ENCODE measurements at places on chromosomes 1 and 21. TPM values are rescaled to one million over a fixed set of nuclear protein-coding genes. Genes with fewer than 3 reads are reported as not detected.

GRCh38 chr1:243499711-243500110 lies 243.9 kb downstream of the SDCCAG8 start:
- no peak overlapping the region for H3K27ac ChIP-seq
- H3K36me3 ChIP-seq: peaks cover 20% of the 10 kb centered on the region
- no peak for DNase-seq

DNA sequence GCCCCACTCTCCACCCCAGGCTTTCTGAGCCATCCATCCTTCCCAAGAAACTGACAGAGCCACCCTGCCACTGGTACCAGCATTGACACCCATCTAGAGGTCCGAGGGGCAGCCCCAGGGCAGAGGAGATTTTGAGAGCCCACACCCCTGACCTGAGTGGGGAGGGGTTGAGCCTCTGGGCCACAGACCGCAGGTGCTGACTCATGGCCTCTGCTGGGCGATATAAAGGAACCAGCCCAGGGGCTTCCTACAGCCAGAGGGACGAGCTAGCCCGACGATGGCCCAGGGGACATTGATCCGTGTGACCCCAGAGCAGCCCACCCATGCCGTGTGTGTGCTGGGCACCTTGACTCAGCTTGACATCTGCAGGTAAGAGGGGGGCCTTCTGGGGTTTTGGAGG lies at the start of gene PADI4:
TSS of gene PADI4 (plus strand) at position 252 of the 400 bp plus-strand sequence. CDS start at position 278, 26 bp downstream.
- H3K27me3 ChIP-seq: peaks cover 2% of the 10 kb centered on the region
- DNase-seq: no peak
- no peak within 1 kb of the TSS for H3K4me3 ChIP-seq
- no peak within 1 kb of the TSS for H3K27ac ChIP-seq

DNA sequence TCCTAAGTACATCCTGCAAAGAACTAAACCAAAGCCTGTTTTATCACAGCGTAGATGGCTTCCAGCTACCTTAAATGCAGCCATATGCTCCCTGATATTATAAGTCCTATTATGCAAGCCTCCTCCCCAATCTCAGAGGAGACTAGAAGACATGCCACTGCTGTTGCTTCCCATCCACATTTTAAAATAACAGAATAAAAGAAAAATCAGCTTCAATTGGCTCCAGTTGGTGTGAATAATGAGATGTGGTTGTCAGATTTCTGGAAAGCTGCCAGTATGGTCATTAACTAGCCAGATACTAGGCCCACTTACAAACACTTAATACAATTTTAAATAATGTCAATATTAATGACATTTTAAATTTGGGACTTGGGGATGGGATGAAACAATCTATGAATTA lies 25.7 kb downstream of the WARS2 start:
- H3K4me1 ChIP-seq: no peaks in the 10 kb centered on the region
- no peaks in the 10 kb centered on the region for H3K36me3 ChIP-seq
- no peaks in the 10 kb centered on the region for H3K27me3 ChIP-seq
- no peak for DNase-seq
- H3K4me3 ChIP-seq: no peak overlapping the region

Gene FCRL1
- 0.52 TPM for polyA plus RNA-seq

DNA sequence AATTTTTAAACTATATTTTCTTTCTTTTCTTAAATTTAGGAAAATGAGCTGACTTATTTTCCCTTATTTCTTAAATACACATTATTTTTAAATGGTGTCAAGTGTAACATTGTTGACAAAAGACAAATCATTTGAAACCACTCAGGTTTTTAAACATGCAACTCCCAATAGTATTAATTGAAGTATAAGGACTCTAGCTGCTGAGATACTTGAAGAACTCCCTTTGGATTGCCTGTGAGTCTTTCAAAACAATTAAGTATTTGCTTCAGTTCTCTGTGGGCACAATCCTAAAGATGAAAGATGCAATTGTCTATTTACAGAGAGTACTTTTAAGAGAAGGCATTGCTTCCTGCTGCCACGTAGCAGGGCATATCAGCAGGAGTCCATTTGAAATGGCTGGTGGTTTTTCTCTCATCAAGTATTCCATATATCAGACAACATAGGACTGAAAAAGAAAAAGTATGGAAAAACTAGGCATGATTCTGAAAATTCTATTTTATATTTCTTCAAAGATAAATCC lies 373.4 kb downstream of the NEGR1 start:
- H3K27ac ChIP-seq: no peak overlapping the region
- H3K27me3 ChIP-seq: no peaks in the 10 kb centered on the region
- no peak for DNase-seq
- no peak overlapping the region for H3K4me3 ChIP-seq
- H3K4me1 ChIP-seq: no peaks in the 10 kb centered on the region

DNA sequence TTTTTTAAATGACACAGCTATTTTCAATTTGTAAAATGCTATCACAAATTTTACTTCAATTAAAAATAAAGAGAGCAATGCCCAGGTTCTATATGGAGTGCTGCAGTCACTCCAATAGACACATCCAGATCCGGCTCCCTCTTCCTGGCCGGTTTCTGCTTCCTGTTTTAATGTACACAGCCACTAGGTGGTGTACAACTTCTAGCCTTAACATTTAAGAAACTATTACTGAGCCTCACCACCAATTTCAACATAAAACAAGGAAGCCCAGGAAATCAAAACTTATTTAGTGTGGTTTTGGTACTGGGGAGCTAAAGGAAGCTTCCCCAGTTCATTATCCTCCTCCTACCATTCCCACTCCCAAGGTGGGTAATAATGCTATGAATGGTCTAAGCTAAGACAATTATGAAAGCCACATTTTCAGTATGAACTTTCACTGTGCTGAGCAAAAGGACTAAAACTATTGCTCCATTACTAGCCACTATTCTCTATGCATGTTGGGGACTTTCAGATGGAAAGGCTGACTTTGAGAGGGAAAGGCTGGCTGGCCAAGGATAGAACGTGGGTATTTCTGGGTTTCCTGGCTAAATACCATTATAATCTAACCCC lies 25.5 kb upstream of the MTMR11 start:
- H3K4me1 ChIP-seq: no peaks in the 10 kb centered on the region
- no peak overlapping the region for H3K27ac ChIP-seq

DNA sequence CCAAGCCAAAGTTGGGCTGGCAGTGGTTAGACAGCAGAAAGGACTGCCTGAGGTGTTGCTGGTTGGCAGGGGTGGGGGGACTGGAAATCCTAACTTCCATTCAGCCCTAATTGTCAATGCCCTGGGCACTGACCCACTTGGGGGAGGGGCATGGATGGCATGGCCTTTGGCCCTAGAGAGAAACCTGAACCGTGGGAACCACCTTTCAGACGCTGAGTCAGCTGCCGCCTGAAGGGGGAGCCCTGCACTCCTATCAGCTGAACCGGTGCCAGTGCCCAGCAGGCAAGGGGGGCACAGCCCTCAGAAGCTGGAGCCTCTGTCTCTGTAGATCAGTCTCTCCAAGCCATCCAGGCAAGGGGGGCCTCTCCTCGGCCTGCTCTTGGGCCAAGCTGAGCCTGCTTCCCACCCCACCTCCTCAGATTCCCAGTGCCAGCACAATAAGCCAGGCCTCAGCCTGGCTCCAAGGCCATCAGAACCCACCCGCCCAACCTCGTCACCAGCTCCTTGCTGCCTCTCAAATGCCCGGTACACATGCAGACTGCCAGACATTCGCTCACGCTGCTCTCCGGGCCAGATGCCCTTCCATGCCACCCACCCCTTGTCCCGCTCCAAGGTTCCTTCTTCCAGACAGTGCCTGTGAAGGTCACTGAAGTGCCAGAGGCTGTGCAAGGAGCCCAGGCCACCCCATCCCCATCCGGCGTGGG lies 11.6 kb downstream of the TINAGL1 start:
- H3K27ac ChIP-seq: peak overlapping the region; percentile 65
- peaks cover 3% of the 10 kb centered on the region for H3K27me3 ChIP-seq
- peaks cover 30% of the 10 kb centered on the region for H3K36me3 ChIP-seq

GRCh38 chr21:45225041-45225740 lies 62.5 kb downstream of the POFUT2 start:
- H3K4me1 ChIP-seq: no peaks in the 10 kb centered on the region
- no peak overlapping the region for H3K27ac ChIP-seq
- peaks cover 2% of the 10 kb centered on the region for H3K36me3 ChIP-seq
- no peak for DNase-seq

DNA sequence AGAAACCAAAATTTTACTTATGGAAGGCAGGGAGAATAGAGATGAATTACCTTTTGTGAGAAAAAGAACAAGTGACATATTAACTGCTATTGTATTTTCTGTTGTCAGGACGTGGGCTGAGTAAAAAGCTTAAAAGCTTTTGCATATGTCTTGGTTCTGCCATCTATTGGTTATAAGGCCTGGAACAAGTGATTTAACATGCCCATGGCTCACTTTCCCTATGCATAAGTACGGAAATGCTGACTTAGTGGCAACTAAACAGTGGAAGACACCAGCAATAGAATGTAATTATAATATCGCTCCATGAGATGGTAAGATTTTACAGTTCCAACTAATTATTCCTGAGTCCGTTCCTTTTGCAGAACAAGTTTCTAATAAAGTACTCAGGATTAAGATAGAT lies 6.7 kb upstream of the CTSS start:
- no peaks in the 10 kb centered on the region for H3K4me1 ChIP-seq
- no peak for DNase-seq
- H3K27ac ChIP-seq: no peak overlapping the region
- no peaks in the 10 kb centered on the region for H3K36me3 ChIP-seq
- no peak overlapping the region for H3K4me3 ChIP-seq
- no peaks in the 10 kb centered on the region for H3K27me3 ChIP-seq

GRCh38 chr1:26784023-26784871 lies 3.5 kb upstream of the PIGV start:
- H3K4me1 ChIP-seq: peaks cover 27% of the 10 kb centered on the region
- H3K4me3 ChIP-seq: no peak overlapping the region
- H3K27ac ChIP-seq: no peak overlapping the region
- DNase-seq: no peak
- H3K36me3 ChIP-seq: peaks cover 30% of the 10 kb centered on the region

Gene AADACL4
- polyA plus RNA-seq: not detected

Gene DIO1
- 0.58 TPM for polyA plus RNA-seq

Gene TACSTD2
- polyA plus RNA-seq: 2.6 TPM

Gene CSF3R
- 4.1 TPM for polyA plus RNA-seq

DNA sequence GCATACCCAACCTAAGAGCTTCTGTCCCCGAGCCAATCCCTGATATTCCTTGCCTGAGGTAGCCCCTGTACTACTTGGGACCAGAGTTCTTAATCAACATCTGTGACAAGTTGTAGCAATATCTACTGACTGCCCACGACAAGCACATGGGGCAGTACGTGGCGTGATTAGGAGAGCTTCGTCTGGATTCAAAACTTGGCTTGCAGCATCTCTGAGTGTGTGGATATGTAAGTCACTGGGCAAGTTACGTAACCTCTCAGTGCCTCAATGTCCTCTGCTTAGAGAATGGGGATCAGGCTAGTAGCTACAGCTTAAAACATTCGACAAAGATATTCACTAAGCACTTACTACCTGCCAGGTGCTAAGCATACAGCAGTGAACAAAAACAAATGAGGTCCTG lies 5.0 kb downstream of the HSPG2 start:
- H3K27me3 ChIP-seq: no peaks in the 10 kb centered on the region
- H3K4me1 ChIP-seq: peaks cover 79% of the 10 kb centered on the region
- H3K27ac ChIP-seq: peak overlapping the region; percentile 74

Gene MRPL55
- polyA plus RNA-seq: 61.1 TPM

GRCh38 chr1:41983451-41983850 lies 64.7 kb upstream of the HIVEP3 start:
- DNase-seq: no peak
- H3K4me1 ChIP-seq: no peaks in the 10 kb centered on the region
- no peak overlapping the region for H3K27ac ChIP-seq

Gene NR1I3
- polyA plus RNA-seq: 13.1 TPM

- peak; percentile 13 for DNase-seq
- no peaks in the 10 kb centered on the region for H3K27me3 ChIP-seq
- no peaks in the 10 kb centered on the region for H3K36me3 ChIP-seq
- peaks cover 25% of the 10 kb centered on the region for H3K4me1 ChIP-seq
Measured at GRCh38 chr1:116112388-116113140, 1.4 kb downstream of the MAB21L3 start.

Gene OR2L2
- 0.52 TPM for polyA plus RNA-seq

DNA sequence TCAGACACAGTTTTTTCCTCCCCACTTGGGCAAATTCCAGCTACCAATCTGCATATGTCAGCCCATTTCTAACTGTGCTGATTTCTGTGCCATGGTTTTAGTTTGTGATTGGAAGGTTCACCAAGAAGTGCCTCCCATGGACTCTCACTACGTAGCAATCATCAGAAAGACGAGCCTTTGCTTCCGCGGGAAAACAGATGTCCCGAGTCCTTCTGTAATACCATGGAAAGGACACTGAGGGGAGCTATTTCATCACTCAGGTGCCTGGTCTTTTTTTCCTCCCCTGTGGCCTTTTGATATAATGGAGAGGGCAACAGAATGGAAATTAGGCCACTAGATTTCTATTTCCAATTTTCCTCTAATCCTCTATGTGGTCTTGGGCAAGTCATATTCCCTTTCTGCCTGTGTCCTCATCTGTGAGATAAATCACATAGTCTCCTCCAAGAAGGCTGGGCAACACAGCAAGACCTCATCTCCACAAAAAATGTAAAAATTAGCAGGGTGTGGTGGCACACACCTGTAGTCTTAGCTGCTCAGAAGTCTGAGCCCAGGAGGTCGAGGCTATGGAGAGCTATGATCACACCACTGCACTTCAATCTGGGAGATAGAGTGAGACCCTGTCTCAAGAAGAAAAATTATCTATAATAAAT lies 24.8 kb downstream of the LEMD1 start:
- no peaks in the 10 kb centered on the region for H3K4me1 ChIP-seq
- H3K36me3 ChIP-seq: no peaks in the 10 kb centered on the region
- H3K27me3 ChIP-seq: no peaks in the 10 kb centered on the region
- no peak overlapping the region for H3K27ac ChIP-seq
- no peak overlapping the region for H3K4me3 ChIP-seq

Gene IFNAR2
- polyA plus RNA-seq: 45.7 TPM

GRCh38 chr1:174469687-174470086 lies 21.9 kb downstream of the GPR52 start:
- H3K27me3 ChIP-seq: no peaks in the 10 kb centered on the region
- H3K4me1 ChIP-seq: no peaks in the 10 kb centered on the region
- DNase-seq: no peak
- no peak overlapping the region for H3K27ac ChIP-seq
- no peaks in the 10 kb centered on the region for H3K36me3 ChIP-seq

DNA sequence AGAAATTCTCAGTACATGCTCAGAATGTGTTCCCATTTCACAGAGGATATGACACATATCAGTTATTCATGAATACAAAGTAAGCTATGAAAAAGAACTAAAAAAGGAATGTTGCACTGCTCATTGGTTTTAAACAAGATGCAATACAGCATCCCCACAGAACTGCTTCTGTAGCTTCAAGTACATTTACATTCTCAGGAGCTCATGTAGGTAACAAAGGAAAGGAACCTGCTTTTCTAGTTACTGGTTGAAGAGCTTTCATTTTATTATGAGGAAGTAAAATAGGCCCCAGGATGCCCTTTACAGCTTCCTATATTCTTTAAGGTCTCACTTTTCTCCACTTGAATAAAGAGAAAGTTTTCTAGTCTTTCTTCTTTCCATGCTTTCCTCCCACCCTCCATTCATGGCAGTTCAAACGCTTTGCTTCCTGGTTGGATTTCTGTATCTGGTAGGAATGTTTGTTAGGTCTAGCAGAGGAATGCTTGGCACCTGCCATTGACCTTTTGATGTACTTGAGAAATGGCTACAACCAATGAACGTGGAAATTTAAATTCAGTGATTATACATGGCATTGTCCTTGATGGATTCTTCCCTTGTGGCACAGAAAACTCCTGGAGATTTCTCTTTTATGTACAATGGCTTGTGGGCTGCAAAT lies 27.1 kb upstream of the KCNK2 start:
- H3K27me3 ChIP-seq: no peaks in the 10 kb centered on the region
- no peak overlapping the region for H3K27ac ChIP-seq
- no peak overlapping the region for H3K4me3 ChIP-seq
- DNase-seq: no peak
